ENCODE measurements at places on chromosomes 12 and 14.

DNA sequence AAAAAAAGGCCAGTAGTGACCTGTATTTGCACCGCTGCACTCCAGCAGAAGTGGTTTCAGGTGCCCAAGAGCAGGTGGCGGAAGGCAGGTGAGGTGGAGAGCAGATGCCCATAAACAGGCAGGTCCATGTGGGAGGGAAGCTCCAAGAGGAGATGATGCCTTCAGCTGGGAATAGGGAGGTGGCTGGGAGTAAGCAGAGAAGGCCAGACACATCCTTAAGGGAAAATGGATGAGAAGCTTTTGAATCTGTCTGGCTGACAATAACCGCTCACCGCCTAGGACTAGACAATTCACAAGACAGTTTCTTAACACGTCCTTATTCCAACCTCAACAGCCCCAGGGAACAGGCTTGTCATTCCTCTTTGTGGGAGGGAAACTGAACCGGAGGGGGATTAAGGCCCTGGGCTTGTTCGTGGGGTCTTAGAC is 43.9 kb upstream of the PLEKHG6 start:
- peak; percentile 38 for DNase-seq

DNA sequence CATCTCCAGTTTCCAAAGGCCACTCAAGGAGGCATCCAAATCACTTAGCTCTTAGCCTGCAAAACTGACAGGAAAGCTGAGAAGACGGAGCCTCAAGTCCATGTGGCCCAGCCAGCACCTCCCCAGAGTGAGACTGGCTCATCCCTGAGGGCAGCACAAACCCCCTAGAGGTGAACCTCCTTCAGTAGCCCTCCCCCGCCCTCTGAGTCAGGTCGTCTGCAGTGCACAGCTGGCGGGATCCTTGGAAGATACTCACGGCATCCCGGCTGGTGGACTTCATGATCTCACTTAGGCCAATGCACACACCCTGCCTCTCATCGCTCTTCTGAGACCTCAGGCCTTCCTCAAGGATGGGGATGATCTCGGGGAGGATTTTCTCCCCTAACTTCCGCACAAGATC is 24.1 kb upstream of the RAB35 start:
- no peak for DNase-seq

DNA sequence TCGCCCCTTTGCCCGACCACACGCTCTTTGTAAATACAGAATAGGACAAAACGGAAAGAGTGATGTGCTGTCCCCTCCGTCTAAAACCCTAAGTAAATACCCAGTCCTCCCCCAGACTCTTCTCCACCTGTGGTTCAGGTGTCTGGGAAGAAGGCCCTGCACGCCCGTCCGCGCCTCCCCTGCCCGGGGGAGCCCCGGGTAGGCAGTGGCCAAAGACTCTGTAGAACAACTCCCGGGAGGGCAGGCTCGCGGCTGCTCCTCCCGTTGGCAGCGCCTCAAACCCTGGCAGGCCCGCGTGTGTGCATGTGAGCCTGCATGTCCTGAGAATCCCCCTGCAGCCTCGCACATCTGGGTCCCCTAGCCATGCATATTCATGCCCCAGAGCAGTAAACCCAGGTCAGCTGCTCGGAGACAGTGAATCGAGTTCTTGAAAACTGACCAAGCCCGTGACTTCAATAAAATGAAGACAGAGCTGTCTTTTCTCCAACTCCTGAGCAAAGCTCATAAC is 165.8 kb downstream of the MON2 start:
- DNase-seq, result no peak

DNA sequence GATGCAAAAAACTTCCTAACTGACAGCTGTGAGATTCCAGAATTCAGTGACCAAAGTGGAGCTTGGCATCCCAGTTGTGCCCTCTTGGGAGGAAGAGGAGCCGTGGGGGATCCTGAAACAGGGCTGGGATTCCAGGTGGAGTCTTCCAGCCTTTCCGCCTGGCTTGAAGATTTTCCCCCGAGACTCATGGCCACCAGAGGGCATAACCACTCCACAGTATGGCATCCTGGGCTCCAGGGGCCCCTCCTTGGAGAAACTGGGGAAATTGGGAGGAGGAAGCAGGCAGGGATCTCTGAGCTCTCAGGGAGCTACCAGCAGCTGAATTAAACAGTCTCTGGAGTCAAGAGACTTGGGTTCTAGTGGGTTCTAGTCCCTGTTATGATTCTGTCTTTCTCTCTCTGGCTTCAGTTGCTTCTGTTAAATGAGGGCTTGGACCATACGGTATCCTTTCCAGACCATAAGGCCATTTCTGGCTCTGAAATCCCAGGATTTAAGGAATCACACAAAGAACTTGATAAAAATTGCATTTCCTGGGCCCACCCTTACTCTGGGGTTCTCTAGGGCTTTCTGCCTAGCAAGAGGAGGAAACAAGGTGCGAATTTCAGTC is 2.6 kb upstream of the TAMALIN start:
- no peak for DNase-seq

GRCh38 chr12:102093319-102093718 is 26.6 kb downstream of the NUP37 start:
- no peak for DNase-seq

- DNase-seq, result no peak
These were observed 281.1 kb downstream of the ERC1 start for GRCh38 chr12:1272142-1272541.

GRCh38 chr12:49673446-49674317 is 33.5 kb downstream of the FMNL3 start:
- DNase-seq, result peak; percentile 97

DNA sequence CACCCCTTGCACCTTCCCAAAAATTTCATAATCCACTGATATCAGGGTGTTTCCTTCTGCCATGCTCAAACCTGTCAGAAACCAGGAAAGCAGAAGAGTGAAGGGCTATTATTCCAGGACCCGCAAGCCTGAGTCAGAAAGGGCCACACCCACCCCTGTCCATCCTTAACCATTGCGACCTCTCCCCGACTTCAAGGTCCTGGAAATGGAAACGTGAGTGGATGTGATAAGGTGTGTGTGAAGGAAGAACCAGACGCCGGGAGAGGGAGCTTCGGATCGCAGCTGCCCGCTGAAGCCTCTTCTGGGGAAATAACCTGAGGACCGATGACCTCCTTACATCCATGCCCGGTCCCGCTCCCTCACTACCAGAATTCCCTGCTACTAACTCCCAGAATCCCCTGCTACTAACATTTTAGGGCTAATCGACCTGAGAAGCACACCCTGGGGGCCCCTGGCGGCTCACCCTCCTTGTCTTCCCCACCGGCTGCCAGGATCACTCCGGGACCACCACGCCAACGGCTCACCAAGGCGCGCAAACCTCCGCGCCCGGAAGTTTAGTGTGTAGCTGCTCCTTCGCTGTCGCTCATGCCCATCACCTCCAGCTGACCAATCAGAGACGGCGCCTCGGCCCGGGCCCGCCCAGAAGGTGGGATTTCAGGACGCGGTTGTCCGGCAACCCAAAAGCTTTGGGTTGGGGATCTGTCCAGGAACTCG is at the start of gene ACYP1:
ACYP1 (minus strand) TSS at position 534 of the 714 bp plus-strand sequence; CDS start at position 63, 471 bp downstream.
- DNase-seq, result peak; percentile 98

GRCh38 chr12:76909290-76909689 is 30.5 kb upstream of the CSRP2 start:
- DNase-seq, result no peak

- DNase-seq, result peak; percentile 83
These were observed 193.9 kb upstream of the PLXNC1 start for GRCh38 chr12:93954166-93955112.

DNA sequence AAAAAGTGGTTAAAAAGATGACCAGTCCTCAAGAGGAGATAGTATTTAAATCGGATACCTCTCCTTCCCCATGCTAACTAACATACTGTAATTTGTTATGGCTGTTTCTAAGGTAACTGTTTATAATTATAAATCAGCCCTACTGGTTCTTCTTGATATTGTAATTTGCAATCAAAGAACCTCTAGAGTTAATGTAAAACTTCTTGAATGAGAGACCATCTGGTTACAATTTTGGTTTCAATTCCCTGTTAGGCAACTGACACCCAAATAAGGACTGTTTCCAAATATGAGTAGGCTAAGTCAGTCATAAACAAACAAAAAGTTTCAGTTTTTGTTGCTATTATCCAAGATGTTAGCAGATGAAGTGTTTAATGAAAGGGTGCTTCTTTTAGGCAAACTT is 120.2 kb upstream of the DNM1L start:
- DNase-seq, result no peak

GRCh38 chr14:104137297-104138097 is 890 bp upstream of the KIF26A start:
- DNase-seq, result peak; percentile 88

GRCh38 chr12:108268397-108268796 is 70.7 kb downstream of the CMKLR1 start:
- DNase-seq, result no peak

DNA sequence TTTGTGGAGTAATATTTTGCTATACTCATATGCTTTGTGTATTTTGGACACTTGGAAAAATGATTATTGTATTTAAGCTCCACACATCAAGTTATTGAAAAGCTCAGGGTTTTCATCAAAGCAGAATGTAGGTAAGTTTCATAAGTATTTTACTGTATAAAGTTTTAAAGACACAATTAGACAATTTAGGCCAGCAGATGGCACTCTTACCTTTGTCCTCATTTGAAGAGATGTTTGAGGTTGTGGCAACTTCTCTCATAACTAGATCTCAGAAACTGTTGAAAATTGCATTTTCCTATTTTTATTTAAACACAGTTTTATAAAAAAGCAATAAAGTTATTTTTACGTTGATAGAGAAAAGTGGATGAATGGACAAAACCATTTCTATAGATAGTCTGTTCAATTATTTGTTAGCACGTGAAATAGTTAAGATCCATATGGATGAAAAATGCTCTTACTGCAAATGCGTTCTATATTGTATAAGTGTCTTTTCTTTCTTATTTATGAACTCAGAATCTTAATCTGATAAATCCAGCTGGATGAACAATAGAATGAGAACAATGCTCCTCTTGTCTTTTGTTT is 300.0 kb downstream of the AEBP2 start:
- DNase-seq, result no peak

- DNase-seq, result no peak
These were observed 122.2 kb downstream of the DAAM1 start for GRCh38 chr14:59310633-59311032.

DNA sequence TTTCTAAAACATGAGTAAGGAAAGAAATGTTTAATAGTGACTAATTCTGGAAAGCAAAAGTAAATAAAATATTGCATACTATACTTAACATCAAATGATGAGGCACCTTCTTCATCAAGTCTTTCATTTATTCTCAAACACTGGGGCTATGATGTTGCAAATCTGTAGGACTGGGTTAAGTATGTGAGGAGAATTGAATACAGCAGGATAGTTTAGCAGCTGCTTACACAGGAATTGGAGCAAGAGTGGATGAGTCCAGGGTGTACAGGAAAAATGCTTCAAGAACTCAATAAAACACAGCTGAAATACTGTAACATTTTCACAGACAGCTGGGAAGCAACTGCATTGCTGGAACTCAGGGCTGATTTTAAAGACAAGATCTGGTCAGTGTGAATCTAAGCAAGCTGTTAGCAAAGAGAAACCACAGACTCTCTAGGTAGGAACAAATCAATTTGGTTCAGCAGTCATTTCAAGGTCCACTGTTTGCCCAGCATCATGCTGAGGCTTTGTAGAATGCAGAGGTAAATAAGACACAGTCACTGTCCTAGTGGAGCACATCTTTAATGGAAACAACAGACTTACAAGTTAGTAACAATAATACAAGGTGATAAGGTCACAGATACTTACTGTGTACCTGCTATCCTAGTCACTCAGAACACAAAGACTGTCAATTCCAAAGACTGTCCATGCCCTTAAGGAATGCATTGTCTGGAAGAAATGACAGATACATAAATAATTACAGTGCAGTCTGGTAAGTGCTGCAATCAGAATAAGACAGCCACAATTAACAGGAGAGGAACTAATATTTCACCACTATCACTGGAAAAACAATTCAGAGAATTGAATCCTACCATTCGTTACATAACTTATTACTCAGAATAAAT is 96.8 kb upstream of the DACT1 start:
- no peak for DNase-seq

DNA sequence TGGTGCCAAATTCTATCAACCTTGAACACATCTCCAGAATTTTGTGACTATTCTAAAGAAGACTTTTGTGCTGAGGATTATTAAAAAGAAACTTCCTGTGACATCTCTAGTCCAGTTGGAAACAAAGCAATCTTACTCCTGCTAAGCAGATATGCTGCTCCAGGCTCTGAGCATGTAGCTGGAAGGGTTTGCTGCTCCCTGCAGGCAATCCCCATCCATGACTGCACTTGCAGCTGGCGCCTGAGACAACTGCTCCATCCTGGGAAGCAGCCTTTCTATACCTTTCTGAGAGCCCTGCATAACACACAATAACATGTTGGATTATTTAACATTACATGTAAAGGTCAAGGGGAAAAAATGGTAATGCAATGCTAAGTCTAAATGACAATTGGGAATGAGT is 105.1 kb downstream of the NDUFA12 start:
- DNase-seq, result no peak

DNA sequence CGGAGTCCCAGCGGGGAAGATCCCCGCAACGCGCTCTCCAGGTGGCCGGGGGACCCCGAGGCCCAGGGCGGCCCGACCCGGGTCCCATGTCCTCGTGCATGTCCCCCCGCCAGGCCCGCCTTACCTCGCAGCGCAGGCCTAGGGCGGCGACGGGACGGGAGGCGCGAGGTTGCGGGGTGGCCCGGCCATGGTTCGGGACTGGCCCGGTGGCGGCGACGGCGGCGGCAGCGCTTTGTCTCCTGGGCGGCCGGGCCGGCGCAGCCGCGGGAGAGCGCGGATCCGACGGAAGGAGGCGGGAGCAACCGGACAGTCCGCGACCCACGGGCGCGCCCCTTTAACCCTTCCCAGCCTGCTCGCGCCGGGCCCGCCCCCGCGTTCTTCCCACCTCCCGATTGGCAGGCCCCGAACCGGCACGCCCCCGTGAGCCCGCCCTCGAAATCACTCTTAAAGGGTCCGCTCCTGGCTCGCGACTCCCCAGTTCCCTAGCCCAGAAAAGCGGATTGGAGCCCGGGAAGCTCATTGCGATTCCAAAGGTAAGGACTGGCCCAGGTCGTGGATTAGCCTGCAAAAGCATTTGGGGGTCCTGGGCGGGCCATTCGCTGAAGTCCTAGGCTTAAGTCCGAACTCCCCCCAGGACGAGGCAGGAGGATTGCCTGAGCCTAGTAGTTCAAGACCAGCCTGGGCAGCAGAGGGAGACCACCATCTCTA is at the start of gene PHETA1:
PHETA1 (minus strand) TSS at position 308 of the 708 bp plus-strand sequence. CDS start 5,668 bp downstream, outside the sequence.
- DNase-seq, result peak; percentile 98

DNA sequence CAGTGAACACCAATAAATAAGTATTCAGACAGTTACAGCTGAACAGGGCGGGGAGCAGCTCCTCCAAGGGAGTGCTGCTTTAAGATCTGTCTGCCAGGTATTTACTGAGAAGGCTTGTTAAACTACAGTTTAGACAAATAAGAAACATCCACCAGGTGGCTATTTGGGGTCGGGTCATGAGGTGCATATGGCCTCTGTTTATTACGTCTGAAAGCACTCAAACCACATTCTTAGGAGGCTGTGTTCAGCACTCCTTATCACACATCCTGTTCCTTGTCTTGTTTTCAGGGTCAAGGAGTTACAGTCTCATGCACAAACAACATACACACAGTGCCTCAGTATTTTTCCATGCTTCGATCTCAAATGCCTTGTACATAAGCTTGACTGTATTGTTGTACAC is 78.8 kb downstream of the KCNMB4 start:
- DNase-seq, result no peak

GRCh38 chr14:24514209-24514608 is 6.1 kb upstream of the CMA1 start:
- no peak for DNase-seq

- DNase-seq, result no peak
These were observed 122.7 kb downstream of the RGS6 start for GRCh38 chr14:72054911-72055310.

All from posterior vena cava (tissue), 2 donors.